ENCODE measurements at places on chromosomes 7 and 10.

GRCh38 chr10:36759141-36759805 lies 366.1 kb upstream of the ANKRD30A start:
- no peak for DNase-seq

DNA sequence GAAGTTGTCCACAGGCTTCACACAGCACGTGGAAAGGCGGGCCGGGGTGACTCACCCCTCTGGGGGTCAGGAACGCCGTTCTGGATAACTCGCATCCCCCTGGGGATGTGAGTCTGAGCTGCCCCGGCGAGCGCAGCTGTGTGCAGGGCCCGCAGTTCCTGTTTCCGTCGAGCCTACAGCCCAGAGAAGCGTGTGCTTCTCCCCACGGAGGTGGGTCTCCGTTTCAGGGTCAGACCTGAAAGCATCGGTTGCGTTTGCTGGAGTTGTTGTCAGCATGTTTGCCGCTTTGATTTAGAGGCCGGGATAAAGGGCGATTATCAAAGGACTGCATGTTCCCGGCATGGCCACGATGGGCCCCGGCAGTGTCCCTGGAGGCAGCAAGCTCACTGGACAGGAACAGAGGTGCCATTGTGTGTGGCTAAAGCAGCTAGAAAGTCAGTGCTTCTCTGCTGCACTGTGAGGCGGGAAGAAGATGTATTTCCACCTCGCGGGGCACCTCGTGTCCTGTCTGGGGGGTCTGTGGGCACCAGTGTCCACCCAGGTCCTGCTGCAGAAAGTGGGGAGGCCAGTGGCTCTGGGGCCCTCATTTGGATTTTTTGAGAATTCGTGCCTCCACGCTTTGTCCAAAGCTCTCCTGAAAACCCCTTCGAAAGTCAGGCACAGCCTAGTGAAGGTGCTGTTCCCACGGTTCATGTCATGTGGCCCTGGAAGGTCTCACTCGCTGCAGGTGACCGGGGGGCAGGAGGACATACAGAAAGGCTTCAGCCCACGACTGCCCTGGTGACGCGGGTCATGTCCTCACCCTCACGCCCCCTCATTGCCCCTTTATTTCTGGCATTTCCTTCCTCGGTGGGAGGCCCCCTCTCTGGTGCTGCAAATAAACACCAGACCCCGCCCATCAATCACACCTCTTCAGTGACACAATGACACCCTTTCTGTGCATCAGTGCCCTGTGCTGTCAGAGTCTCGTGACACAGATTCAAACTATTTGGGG lies 27.4 kb upstream of the GDI2 start:
- DNase-seq = no peak

DNA sequence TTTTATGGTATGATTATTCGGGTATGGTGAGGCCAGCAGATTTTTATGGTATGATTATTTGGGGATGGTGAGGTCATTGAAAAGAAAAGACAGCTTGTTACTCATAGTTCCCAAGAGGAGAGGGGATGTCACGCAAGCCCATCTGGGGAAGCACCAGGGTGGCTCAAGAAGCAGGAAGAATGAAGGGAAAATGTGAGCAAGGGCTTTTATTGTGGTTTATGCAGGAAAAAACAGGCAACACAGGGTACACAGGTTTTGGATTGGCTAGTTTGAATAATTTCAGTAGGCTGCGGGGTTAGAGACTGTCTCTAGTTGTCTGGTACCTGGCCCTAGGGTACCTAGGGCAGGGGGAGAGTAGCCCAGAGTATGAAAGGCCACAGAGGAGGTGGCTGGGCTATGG lies 26.8 kb upstream of the DGKI start:
- no peak for DNase-seq

GRCh38 chr10:70615784-70616522 lies 13.4 kb upstream of the PRF1 start:
- DNase-seq = no peak

DNA sequence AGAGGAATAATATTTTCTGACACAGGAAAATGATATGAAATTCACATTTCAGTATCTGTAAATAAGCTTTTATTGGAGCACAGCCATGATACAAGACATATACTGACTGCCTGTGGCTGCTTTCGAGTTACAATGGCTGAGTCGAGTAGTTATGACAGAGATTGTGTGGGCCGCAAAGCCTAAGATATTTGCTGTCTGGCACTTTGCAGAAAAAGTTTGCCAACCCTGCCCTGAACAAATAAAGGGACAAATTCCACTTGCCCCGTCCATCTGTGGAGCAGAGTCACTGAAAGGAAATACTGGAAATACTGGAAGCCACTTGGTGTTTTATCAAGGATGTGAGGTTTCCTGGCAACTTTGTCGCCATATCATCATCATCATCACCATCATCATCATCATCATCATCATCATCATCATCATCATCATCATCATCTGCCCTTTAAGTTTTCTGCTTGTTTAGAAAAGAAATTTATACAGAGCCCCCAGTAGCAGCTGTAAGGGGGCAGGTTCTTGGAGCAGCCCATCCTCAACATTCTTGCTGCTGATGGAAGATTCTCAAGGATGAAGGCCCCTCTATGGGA lies 85.8 kb downstream of the TCF7L2 start:
- DNase-seq = peak; percentile 73

All from left lobe of liver (tissue), 2 donors.